ENCODE measurements at places on chromosomes 3 and 15.

DNA sequence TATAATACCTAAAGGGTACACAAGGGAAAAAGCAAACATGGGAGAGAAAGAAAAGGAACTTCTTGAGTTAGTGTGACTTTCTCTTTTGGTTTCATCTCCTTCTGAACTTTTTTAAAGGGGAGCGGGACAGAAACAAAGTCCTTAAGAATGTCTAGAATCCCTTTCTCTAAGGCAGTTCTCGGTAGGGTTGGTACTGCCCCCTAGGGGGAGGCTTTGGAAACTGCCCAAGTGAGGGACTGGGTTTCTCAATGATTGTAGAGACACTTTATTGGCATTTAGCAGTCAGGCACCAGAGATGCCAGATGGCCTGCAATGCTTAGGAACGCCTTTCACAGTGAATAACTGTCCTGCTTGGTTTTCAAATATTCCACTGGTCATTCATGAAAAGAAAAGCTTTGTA, 172.7 kb downstream of the WDR72 start:
- DNase-seq: peak; percentile 23

GRCh38 chr15:50135031-50135551, 16.1 kb upstream of the ATP8B4 start:
- no peak for DNase-seq

DNA sequence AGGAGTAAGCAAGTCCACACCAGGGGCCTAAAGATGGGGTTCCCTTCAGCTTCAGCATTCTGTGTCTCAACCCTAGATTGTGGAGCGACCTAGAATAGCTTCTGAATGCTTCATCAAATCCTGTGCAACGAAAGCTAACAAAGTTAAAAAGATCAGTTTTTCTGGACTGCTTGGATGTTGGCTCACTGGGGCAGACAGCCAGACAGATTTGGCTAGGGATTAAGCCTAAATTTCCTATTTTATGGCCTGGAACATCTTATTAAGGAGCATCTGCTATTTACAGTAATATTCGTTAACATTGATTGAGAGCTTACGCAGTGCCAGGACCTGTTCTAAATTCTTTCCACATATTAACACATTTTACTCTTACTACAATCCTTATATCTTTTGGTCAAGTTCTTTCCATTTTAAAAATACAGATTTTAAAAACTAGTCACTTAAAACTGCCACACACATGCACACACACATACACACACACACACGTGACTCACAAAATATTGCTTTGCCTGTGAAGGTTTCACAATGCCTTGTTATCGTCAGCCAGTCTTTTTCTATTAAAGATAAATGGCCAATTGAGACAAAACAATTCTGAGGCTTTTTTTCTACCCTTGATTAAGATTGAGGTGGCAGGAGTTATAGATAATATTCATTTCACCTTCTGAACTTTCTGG, 173.3 kb upstream of the SNTN start:
- no peak for DNase-seq

- peak; percentile 7 for DNase-seq
Observed at GRCh38 chr3:101829874-101830273, 19.4 kb upstream of the NFKBIZ start.

GRCh38 chr3:185059766-185060165, 93.1 kb downstream of the C3orf70 start:
- DNase-seq: peak; percentile 5

DNA sequence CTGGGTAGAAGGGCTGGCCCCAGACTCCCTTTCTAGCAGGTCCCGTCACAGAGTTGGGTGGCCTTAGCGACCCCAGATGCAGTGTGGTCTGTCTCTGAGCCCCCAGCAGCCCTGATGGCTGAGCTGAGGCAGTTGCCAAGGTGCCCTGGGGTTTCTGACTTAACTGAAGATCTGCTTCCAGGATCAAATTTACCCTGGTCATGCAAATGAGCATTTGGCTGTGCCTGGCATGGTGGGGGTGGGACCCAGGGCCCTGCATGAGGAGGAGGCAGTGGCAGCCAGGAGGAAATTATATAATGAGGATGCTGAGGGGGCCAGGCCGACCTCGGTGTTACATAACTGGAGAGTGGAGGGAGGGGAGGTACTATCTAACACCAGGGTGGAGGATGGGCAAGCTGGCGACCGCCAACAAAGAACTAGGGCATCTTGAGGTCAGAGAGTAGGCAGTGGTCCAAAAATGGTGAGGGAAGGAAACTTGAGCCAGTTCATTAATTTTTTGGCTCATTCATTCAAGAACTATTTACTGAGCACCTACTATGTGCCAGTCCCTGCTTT, 16.4 kb downstream of the PLEKHO2 start:
- no peak for DNase-seq

- no peak for DNase-seq
Observed at GRCh38 chr15:52288051-52288942, 7.3 kb downstream of the MYO5C start.

DNA sequence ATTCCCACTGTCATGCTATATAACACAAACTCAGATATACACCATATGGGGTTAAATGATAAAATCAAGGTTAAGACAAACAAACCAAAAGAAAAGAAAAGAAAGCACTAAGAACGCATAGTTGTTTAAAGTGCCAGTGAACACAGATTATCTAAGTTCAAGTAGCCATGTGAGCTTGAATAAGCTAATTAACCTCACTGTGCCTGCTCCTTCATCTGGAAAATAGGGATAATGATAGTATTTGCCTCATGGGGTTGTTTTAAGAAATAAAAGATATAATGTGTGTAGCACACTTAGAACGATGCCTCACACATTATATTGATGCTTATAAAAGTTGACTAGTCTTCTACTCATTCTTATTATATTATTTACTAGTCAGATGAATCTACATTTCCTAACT, 72.6 kb upstream of the IL12A start:
- DNase-seq: no peak

GRCh38 chr3:249587-250262, 53.2 kb downstream of the CHL1 start:
- no peak for DNase-seq

GRCh38 chr3:3699816-3700633, 99.2 kb upstream of the LRRN1 start:
- no peak for DNase-seq

DNA sequence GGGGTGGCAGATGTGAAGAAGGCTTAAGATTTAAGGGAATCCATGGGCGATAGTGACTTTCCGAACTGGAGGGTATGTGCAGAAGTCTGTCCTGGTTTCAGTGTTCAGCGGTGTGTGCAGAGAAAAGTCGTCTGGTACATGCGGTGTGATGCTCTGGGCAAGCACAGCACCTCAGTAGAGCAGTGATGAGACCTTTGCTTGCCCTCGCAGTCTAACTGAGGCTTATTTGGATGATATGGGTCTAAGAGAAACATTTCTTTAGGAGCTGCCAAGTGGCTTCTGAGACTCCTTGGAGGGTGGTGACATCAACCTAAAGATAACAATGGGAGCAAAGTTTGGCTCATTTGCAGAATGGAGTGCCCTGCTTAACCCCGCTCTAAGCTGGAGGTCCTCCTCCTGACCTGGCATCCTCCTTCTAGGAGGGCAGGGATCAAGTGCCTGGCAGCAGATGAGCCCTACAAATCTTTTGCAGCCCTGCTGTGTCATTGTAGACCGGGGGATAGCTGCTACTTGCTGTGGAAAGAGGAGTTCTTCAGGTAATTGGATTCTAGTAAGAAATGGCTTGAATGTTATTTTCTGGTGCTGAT, 228.1 kb upstream of the AZI2 start:
- DNase-seq: no peak

DNA sequence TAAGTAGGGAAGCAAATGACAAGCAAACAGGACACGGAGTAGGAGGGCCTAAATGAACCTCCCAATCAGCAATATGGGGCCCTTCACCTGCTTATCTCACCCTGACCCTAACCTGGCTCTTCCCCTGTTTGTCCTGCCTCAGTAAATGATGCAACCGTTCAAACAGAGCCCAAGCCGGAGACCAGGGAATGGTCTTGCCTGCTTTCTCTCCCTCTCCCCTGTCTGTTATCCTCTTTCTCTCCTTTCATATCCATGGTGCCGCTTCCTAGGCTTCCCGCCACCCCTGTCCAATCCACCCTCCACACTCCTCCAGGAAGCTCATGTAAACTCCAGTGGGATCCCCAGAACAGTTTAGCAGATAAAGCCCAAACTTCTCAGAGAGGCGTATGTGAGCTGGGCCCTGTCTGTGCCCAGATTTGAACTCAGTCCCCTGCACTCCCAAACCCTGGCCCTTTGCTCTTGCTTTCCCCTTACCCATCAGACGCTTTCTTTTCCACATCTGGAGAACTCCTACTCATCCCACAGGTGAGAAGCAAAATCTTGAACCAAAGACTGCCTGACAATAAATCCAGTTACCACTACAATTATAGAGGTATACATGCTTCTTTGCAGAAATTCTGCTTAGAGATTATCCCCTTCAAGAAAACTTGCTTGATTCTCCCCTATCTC, 45.7 kb upstream of the STT3B start:
- no peak for DNase-seq

GRCh38 chr3:155026999-155027591, 53.0 kb upstream of the MME start:
- DNase-seq: peak; percentile 91

- DNase-seq: peak; percentile 91
Observed at GRCh38 chr3:155805802-155806618, at the start of gene C3orf33. C3orf33 (minus strand) TSS chr3:155806278; CDS start chr3:155806252, 26 bp downstream.

GRCh38 chr3:55716611-55717225, 229.6 kb upstream of the WNT5A start:
- no peak for DNase-seq

- DNase-seq: peak; percentile 39
Observed at GRCh38 chr15:67745073-67746006, 80.0 kb upstream of the SKOR1 start.

DNA sequence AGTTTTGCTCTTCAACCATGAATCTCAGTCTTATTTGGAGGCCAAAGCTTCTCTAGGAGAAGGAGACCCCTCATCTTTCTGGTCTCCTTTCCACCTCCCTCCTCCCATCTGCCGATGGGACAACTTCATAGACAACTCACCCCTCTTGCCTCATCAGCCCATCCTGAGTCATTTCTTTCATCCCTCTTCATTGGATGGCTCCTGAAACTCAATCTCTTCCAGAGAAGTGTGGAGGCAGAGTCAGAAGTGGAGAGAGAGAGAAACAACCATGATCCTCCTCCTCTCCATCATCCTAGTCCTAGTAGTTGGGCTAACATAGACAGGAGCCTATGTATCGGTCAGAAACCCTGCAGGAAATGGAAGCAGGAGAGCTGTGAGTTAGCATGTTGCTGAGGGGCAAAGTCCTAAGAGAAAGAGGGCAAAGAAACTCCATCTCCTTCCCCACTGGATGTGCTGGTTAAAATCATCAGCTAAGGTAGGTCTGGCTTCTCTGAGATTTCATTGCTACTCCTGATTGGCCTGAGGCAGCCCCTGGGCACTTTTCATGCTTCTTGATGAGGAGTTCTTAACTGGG, 21.3 kb upstream of the HCN4 start:
- DNase-seq: no peak

DNA sequence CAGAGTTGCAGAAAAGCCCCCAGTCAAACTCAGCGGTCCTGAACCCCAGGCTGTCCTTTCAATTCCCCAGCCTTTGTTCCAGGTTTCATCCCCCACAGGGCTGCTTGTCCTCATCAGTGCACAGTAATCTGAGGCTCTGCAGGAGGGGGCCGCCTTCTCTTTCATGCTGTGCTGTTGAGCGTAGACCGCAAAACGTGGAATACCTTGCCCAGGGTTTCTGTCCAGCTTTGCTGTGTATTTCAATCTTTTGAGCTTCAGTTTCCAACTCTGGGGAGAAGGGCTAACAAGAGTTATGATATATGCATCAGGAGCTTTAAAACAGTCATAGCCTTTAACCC, 64.8 kb downstream of the FAM43A start:
- no peak for DNase-seq
